ENCODE measurements at places on chromosomes 2 and 18.

- DNase-seq = no peak
Measured at GRCh38 chr2:112152476-112153178, 14.4 kb downstream of the FBLN7 start.

GRCh38 chr2:10278029-10278762, 24.5 kb upstream of the HPCAL1 start:
- DNase-seq = no peak

GRCh38 chr2:102717308-102718018, 44.4 kb upstream of the TMEM182 start:
- no peak for DNase-seq

DNA sequence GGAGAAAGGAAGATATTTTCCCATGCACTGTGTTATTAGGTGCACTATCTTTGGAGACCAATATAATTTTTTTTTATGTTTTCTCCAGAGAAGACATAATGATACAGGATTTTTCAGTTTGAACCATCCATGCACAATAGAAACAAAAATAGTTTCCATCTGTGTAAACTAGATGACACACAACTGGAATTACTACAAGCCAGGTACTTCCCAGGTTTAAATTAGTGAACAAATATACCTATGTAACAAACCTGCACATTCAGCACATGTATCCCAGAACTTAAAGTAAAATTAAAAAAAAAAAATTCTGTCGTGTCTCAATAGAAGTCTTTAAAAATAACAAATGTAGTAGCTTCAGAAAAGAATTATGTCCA, 1616.8 kb upstream of the ACVR2A start:
- DNase-seq = no peak

DNA sequence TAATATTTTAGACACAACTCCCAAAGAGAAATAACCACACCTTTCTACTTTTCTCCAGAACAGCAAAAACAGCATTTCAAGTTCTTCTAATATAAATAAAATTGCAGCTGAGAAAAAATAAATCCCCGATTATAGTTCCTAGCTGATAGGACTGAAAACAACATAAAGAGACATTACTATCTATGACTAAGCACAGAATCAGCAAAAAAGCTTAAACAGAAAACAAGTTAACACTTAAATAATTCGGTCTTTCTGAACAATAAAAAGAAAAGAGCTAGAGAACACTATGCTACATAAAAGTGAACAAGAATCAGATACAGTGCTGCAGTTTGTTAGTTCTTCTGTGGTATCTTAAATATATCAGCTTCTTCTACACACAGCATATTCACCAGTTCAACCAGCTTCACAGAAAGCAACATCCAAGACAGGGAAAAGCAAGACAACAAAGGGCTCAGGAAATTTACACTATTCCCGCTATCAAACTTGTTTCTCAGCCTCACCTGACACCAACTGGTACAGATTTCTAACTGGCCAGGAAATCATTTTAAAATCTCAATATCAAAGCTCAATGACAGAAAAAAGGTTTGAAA, 28.6 kb downstream of the FEZ2 start:
- no peak for DNase-seq

DNA sequence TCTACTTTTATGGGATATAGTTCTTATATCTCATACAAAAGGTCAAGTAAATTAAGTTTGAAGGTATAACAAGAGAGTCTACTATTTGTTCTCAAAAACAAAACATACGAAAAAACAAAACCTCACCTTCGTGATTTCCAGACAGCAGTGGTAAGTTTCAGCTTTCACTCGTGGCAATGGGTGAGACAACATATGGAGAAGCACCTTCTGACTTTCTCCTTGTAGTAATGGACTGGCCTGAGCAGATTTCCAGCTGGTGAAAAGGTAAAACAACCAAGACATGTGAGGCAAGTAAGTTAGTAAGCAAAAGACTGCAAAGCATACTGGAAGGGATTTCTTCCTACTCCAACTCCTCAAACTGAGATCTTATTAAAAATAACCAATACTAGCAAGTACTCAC, 39.6 kb downstream of the RTTN start:
- no peak for DNase-seq

DNA sequence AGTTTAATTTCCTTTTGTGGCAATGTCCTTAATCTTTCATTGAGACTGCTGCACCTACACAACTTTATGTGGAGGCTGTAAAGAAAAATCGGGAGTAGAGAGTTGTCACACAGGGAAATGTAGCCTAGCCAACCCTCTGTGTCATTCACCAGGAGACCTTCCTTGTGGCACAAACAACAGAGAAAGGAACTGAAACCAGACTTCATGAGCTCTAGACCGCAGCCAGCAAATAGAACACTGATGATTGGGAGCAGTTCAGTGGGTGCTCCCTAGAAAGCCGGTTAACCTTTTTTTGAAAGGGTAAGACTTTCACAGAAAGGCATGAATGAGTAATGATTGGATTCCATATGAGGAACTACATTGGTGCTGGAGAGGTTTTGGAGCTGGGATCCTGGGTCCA, 1752.4 kb upstream of the CELF4 start:
- DNase-seq = no peak
